ENCODE measurements at places on chromosomes 3 and 15. TPM values are rescaled to one million over a fixed set of nuclear protein-coding genes. Genes with fewer than 3 reads are reported as not detected.

- DNase-seq: no peak
Measured at GRCh38 chr3:32278714-32279113, 40.2 kb downstream of the CMTM8 start.

GRCh38 chr3:49460188-49460890, 9.7 kb upstream of the DAG1 start:
- DNase-seq: no peak

DNA sequence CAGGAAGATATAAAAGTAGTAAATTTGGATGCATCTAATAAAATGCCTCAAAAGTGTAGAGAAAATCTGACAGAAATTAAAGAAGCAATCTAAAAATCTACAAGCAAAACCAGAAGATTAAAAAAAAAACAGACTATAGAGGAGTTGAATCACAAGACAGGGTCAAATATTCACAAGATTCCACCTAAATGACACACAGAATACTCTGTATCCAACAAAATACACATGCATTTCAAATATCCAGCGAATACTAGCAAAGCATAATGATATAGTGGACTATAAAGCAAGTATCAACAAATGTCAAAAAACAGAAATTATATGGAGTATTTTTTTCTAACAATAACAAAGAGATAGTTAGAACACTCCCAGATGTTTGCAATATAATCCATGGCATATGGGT, 20.5 kb upstream of the ACTC1 start:
- no peak for DNase-seq

DNA sequence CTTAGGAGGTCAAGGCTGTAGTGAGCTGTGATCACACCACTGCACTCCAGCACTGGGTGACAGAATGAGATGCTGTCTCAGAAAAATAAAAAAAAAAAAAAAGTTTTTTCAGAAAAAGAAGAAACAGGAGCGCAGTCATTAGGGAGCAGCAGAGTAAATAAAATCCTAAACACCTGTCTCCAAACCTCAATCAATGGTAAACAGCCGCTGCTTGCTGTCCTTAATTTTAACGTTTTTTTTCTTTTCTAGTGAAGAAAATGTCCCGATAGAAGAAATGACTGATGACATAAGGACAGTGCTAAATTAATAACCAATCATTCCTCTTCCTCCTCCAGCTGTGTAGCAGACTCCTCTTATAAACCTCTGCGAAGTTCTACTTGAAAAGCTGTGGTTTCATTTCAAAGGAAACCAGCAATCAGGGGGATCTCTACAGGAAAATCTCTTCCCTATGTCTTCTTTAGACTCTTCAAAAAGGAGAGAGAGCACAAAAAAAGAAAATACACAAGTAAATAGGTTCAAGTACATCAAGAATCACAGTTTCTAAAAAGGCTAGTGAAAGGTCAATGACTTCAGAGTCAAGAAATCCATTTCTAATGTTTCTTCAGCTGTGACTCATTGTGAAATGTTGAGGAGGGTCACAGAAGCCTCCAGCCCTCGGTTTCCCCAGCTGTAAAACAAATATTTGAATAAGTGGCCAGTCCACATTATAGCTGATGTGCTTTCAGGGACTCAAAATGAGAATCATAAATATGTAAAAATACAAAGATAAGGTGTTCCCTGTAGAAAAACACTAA, 127.6 kb downstream of the TMCO5A start:
- DNase-seq: no peak

DNA sequence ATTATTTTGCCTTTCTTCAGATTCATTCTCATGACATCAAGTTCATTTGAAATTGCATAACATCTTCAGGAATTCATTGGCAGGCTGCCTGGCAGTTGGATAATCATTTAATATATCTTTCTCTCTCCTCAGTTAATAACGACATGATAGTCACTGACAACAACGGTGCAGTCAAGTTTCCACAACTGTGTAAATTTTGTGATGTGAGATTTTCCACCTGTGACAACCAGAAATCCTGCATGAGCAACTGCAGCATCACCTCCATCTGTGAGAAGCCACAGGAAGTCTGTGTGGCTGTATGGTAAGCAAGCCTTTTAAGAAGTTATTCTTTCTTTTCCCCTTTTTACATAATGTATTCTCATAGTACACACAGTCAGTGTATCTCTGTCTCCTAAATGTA, 38.2 kb downstream of the TGFBR2 start:
- DNase-seq: peak; percentile 46

SAXO2 gene
- not detected for total RNA-seq

SCAANT1 gene
- total RNA-seq: not detected

CLPX gene
- total RNA-seq: 26.9 TPM

CLSTN2 gene
- 0.59 TPM for total RNA-seq

SLC2A2 gene
- total RNA-seq: not detected

ALG1L2 gene
- not detected for total RNA-seq

Measured in RPMI7951 (cell line).